ENCODE measurements at places on chromosomes 7 and 10.

DNA sequence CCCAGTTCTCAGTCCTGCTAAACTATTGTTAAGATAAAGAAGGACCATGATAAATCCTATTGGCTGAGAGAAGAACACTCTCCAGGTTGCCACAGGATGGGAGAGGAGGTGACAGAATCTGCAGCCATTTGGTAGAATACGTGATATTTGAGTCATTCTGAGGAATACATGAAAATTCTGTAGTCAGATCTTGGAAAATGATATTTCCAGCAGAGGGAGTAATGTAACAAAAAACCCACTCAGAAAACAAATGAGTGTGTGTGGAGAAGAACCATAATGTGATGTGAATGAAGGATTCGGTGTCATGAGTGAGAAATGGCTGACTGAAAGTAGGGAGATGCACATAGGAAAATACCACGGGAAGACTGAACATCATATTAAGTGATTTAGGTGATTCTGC lies 128.5 kb upstream of the PFKP start:
- no peak for DNase-seq

DNA sequence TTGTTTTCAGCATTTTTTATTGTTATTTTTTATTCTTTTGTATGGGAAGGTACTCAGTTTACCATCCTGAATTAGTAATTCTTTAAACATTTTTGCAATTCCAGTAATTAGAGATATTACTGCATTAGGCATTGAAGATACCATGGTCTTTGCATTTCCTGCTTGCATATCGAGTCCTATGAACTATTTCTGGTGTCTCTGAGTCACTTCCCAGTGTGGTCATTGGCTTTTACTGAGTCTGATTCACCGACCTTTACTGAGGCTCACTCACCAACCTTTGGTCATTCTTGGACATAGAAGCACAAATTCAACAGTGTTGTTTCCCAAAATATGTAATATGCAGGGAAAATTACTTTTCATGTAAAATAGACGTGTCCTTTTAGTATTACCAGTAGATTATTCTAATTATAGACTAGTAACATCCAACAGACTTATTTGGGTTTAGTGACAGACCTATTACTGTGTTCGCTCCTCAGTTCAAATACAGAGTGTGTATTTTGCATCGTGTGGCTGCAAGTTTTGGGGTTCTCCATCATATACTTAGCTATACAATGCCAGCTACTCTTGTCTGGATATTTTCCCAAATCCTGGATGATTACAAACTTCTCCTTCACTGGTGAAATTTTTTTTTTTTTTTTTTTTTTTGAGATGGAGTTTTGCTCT lies 180.7 kb upstream of the PRSS1 start:
- no peak for DNase-seq

- DNase-seq, result no peak
These were observed 2.4 kb downstream of the PRDX3 start for GRCh38 chr10:119176166-119176565.

GRCh38 chr7:91383053-91383904 lies 119.0 kb downstream of the FZD1 start:
- no peak for DNase-seq

DNA sequence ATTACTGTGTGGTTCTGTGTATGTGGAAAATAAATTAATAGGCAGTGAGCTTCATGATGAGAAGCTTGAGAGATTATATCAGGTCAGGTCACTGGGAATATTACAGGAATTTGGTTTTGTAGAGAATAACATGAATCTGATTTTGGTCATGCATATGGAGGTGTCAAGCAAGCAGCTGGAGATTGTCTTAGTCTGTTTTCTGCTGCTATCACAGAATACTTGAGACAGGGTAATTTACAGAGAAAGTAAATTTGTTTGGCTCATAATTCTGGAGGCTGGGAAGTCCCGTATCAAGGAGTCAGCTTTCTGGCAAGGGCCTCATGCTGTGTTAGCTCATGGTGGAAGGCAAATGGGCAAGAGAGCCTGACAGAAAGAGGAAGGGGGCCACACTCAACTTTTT lies 120.7 kb upstream of the FAM3C start:
- DNase-seq, result no peak

DNA sequence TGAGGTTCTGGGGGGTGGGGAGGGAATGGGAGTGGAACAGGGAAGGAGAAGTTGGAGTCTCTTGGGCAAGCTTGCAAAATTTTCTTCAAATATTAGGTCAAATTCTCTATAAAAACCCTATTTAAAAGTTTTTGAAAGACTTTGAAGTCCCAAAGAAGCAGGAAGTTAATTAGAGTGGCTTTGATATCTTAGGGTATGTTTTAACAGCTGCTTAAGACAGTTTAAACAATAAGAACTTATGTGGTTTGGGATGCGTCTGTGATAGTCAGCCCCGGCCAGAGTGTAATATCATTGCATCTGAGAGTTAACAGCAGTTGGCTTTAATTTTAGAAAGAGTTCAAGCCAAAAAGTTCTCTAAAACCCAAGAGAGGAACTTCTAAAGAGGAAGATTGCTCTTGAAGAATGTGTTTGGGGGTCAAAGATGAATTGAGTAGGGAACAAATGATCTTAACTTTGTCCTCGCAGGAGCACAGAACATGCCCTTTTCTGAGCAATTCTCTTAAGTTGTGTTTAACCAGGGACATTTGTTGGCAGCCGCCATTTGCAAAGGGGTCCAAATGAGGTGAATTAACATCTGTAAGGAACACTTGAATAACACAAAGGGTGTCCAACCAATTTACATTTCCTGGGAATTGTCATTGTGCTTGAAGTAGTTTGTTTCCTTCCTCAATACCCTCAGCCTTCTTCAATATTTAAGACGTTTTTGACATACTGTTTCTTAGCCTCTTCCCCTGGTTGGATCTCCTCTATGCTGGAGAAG lies 182.4 kb downstream of the PTEN start:
- no peak for DNase-seq

- no peak for DNase-seq
These were observed 102.5 kb upstream of the APBB1IP start for GRCh38 chr10:26335574-26336093.

- no peak for DNase-seq
These were observed 15.7 kb downstream of the PKD1L1 start for GRCh38 chr7:47932466-47933037.

GRCh38 chr7:141702047-141702567 lies at the start of gene DENND11:
DENND11 (minus strand) TSS chr7:141702166; CDS start chr7:141702153, 13 bp downstream.
- DNase-seq, result peak; percentile 59

DNA sequence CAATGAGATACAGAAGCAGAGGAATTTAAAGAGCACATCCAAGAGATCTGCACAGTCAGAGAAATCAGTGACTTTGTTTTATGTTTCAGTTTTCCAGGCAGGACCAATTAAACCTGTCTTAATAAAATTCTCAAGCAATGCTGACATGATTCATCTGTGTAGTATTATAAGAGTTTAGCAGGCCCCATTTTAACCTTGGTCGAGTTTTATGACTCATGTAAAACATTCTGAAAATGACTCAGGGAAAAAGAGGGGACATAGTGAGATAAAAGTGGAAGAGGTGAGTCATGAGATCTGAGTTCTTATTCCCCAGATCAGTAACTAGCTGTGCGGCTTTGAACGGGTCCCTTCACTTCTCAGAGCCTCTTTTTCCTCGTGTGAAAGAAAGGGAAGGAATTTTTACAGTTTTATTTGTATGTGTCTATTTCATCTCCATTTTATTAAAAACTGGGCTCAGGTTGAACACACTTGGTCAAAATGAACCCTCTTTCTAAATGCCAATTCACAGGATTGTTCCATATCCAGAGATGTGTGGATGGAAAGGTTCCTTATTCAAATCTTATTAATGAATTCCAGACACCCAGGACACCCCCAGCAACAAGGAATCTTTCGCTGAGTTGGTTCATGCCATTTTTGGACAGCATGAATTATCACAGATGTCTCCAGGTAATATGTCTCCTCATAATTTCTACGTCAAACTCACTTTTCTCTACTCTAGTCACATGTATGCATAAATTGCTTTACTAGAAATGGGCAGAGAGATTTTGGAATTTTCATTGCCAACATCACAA lies 143.2 kb downstream of the JAZF1 start:
- DNase-seq, result peak; percentile 15

GRCh38 chr10:69572159-69573055 lies 815 bp downstream of the NEUROG3 start:
- peak; percentile 42 for DNase-seq

DNA sequence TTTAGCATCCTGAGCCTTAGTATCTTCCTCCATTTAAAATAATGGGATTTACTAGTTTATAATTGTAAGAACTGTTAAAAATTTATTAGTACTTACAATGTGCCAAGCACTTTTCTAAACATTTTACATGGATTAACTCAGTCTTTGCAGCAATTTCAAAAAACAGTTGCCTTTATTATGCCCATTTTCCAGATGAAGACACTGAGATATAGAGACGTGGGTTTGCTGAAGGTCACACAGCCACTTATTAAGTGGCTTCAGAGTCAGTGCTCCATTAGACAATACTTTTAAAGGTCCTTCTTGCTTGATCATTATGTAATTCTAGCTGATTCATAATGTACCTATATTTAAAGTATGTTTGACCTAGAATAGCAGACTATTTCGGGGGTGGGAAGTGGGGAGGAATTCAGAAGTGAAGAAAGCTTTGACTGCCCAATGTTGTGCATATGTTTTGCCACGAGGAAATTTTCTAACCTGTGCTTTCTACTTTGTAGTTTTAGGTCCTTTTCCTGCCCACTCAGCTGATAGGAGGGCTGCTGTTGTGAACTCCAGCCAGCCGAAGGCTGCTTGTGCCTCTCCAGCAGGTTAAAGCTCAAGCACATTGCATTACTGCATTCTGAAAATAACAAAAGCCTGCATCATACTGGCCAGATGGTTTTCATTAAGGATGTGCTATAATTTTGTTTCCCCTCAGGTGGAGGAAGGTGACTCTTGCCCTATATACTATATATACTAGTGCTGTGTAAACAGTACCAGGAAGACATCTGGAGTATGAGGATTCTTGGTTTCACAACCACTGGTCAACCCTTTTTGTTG lies 4.3 kb downstream of the PLEKHA8 start:
- DNase-seq, result no peak

DNA sequence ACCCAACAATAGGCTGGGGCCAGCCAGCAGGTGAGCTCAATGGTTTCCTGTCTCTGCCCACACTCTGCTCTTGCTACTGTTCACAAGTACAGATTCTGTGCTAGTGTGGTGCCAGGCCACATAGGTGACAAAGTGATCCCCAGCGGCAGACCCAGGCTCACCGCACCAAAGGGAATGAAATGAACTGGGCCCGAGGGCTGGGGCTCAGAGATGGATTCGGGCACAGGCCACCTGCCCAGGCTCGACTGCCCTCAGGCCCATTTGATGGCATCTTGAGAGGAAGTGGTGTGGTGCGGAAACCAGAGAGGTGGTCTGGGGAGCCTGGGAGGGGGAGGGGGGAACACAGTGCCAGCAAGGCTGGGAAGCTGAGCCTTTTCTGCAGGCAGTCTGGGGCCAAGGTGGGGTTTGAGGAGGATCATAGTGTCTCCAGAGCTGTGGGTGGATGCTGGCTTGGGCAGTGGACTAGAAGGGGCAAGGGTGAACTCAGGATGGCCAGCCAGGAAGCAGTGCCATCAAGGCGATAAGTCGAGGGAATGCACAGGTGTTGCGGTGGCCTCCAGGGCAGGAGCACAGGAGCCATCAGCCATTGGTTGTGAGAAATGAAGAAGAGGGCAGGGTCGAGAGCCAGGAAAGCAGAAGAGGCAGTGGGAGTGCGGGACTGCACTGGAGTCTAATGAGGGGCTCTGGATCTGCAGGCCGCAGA lies 85.2 kb downstream of the ARHGAP22 start:
- no peak for DNase-seq

GRCh38 chr7:103119791-103120291 lies 29.1 kb downstream of the NAPEPLD start:
- DNase-seq, result no peak

- DNase-seq, result no peak
These were observed at the start of gene HTRA1 for GRCh38 chr10:122461367-122461728. HTRA1 (plus strand) TSS chr10:122461553; CDS start chr10:122461653, 100 bp downstream.

GRCh38 chr7:23065974-23066373 lies 39.6 kb upstream of the KLHL7 start:
- DNase-seq, result no peak

DNA sequence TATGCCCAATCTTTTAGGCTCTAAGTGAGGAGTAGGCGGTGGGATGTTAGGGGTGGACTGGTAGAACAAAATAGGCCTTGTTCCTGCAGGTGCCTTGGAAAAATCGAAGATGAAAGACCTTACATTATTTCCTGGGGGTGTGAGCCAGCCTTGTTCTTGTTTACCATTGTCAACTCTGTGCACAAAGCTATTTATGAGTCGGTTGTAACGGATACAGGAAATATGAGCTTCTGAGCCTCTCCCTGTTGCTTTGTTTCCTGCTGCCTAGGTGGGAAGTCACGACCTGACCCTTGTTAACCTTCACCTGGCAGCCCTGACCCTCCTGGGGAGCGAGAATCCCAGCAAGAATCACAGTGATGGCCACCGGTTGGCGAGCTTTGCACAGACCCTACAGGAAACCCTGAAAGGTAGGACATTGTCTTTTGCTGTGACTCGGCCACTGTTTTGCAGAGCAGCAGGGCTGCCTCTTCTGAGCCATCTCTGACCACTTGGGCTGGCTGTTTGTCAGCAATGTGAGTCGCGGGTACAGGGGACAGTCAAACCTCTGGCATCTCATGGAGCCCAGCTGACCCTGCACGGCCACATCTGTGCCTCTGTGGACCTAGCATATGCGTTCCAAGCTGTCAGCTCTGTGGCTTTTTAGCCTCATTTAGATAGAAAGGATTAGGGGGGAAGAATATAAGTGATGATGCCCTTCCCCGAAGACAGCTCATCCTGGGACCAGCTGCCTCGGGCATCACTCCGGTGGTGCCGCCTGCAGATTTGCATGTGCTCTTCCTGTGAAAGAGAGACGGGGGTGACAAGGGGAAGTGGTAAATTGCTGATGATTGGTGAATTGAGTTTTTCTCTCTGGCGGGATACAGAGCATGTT lies 102.1 kb upstream of the ANLN start:
- peak; percentile 45 for DNase-seq

DNA sequence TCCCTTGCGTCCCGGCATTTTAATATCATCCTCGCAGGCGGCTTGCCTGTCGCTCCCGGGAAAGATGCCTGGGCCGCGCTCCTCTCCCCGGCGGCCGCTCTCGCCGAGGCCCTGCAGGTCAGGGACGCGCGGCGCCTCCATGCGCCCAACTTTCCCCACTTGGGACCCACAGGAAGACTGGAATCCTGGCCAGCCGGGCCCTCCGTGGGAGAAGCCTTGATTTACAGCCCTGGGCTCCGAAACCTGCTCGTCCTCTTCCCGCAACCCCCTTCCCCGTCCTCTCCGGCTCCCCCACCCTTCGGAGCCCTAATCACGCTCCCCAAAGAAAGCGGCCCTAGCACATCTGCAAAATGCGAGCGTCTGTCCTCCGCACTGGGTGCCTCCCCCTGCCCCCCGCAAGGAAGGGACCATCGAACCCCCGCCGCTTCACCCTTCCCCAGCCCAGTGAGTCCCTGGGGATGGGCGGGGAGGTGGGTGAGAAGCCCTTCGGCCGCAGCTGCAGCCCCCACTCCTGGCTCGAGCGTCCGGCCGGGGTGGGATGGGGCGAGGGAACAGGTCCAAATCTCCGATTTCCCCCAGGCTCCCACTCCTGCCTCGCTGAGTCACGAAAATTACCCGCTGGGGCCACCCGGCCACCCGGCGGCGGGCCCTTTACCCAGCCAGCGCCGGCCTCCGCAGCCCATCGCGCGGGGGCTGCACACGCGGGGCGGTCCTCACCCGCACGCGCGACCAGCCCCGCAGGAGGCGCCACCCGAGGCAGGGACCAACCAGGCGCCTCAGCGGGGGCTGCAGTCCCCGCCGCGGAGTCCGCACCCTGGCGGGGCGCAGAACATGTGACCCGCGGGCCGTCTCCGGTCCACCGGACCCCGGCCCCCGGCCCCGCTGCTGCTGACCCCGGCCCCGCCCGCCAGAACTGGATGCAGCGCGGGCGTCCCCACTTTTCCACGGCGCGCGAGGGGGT lies 695 bp downstream of the HSPA12A start:
- no peak for DNase-seq
